ENCODE measurements at places on chromosomes 16 and 17. TPM values are rescaled to one million over a fixed set of nuclear protein-coding genes. Genes with fewer than 3 reads are reported as not detected.
A peak's percentile ranks its signal among the peaks of the same experiment; 100 is the strongest.

The ABCA10 gene
- total RNA-seq = 11.2 TPM

The ADAM11 gene
- total RNA-seq = 0.29 TPM

The C17orf67 gene
- total RNA-seq = 2.1 TPM

The NPIPB2 gene
- total RNA-seq = 10.3 TPM

GRCh38 chr17:608511-609231, 106.0 kb downstream of the VPS53 start:
- DNase-seq = no peak

DNA sequence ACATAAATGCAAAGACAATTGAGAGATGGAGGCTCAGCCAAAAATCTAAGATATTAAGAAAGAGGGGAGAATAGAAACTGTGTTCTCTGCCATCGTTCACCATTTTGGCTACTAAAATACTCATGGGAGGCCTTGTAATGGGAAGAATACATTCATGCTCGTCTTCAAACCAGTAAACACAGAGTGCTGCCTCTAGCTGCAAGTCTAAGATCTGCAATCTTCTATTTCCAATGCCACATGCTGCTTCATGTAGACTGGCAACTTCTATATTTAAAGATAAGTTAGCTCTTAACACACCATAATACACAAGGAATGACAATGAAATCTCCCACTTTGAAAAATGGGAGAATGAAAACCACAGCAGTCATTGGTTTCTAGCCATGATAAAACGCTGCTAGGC, 387.3 kb downstream of the HS3ST3B1 start:
- DNase-seq = no peak

DNA sequence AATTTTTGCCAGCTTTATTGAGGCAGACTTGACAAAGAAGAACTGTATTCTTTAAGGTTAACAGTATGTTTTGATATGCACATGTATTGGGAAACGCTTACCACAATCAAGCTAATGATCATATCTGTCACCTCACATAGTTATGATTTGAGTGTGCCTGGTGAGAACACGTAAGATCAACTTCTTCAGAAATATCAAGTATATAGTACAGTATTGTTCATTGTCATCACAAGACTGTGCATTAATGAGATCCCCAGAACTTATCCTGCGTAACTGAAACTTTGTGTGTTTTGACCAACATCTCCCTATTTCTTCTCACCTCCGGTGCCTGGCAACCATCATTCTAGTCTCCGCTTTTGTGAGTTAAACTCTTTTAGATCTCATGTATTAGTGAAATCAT, 756.4 kb upstream of the EEF2KMT start:
- no peak for DNase-seq

DNA sequence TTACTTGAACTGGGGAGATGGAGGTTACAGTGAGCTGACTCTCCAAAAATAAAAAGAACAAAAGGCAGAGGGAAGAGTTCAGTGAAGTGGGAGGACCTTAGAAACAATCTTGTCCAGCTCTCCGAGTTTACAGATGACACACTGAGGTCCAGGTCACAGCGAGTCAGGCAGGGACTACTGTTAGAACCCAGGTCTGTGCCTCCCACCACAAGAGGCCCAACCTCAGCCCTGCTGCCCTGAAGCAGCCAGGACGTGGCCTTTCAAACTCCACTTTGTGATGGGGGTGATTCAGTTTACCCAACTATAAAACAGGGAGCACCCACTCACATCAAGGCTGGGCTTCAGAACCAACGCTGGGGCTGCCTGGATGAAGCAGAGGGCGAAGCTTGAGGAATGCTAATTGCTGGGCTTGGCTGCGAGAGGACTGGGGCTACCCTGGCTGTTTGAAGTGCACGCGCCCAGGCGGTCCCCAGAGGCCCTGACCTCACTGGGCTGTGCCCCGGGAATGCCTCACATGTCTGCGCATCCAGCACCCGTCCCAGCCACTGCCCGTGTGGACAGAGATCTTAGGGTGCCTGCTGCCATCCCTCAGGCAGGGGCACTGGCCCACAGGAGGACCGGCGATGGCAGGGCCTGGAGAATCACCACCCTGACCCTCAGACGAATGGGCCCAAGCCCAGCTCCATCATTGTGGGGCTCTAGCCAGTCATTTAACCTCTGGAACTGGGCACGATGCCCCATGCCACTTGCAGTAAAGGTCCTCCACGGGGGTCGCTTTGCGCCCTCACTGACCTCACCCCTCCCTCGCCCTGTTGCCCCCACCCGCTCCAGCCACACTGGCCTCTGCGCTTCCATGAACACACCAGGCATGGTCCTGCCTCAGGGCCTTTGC, 11.4 kb downstream of the SLC5A10 start:
- no peak for DNase-seq

GRCh38 chr17:73595479-73595878, 48.8 kb downstream of the SDK2 start:
- no peak for DNase-seq

DNA sequence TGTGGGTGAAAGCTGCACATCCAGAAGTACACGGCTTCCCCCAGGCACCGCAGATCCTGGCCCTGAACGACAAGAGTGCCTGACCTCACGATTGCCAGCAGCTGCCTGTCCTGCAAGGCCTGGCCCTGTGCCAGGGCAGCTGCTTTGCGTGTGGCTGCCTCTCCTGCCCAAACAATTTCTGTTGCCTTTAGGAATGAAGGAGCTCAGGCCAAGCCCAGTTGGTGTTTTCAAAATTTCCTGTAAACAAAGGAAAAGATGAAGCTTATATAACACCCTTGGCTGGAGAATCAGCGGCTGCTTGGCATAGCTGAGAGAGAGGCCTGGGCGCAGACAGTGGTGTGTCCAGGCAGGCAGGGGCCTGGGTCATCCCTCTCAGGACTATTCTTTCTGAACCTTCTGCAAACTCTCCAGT, 11.7 kb upstream of the SLC47A2 start:
- peak; percentile 91 for DNase-seq

DNA sequence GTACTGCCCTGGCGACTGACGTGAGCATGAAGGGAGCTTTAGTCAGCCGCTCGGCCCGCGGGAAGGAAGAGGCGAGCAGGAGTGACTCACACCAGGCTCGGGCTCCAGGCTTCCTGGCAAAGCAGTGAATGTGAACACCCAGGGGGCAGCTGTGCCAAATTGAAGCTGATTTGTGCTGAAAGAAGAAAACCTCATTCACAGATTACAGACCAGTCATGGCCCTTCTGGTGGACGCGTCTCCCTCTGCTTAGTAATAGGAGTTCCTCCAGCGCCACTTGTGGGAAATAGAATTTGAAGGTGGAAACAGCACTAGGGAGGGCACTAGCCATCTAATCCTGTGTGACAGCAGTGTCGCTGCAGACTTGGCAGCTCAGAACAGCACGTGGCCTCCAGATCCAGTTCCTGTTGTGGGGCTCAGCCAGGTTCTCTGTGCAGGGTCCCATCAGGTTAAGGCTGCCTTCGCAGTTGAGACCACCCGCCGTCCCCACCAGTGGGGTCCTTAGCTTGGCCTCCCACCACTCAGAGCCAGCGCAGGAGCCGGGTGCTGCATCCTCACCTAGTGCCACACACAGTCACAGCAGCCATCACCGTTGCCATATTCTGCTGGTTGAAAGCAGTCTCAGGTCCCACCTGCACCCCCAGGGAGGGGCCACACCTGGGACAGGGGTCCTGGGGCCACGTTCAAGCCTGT, 164.5 kb upstream of the CHMP6 start:
- peak; percentile 96 for DNase-seq

- DNase-seq = no peak
Measured at GRCh38 chr17:57391076-57391825, 134.9 kb downstream of the MSI2 start.

GRCh38 chr17:51353296-51353695, 93.0 kb downstream of the UTP18 start:
- DNase-seq = no peak

All from posterior vena cava (tissue), 2 donors.